ENCODE measurements at places on chromosomes 5 and 9.
A peak's percentile ranks its signal among the peaks of the same experiment; 100 is the strongest.

- no peak for DNase-seq
Measured at GRCh38 chr9:13213337-13213736, 66.2 kb downstream of the MPDZ start.

GRCh38 chr5:143516249-143516648 is 112.8 kb upstream of the NR3C1 start:
- DNase-seq, result no peak

DNA sequence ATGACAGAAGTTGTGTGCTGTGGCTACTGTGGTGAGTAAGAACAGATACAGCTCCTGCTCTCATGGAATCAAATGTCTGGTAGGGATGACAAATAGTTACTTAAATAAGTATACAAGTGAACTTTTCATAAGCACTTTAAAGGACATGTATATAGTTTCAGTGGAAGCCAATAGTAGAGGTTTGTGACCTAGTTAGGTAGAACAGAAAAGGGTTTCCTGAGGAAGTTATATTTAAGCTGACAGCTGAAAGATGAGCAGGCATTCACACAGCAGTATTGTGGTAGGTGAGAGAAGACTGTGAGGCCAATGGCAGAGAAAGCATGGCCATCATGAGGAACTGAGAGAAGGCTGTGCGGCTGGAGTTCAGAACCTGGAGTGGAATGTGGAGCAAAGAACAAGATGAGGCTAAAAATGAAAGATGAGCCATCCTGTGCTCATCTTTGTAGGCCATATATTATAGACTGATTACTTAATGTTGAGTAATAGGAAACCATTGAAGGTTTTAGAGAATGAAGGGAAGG is 15.4 kb downstream of the FAM174A start:
- DNase-seq, result peak; percentile 3

DNA sequence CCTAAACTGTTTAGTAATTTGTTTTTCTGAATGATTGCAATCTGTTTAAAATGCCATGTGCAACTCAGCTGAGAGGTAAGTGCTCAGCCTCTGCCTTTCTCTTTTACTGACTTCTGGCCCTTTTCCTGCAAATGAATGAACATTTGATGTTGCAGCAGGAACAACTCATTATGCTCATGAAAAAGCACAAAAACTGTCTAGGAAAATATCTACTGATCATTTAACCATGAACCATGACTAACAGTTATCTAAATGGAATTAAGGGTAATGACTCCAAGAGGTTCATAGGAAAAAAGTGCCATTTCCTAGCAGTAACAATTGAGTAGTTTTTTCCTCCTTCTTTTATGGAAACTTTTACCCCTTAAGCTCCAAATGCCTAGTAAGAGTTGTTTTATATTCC is 70.6 kb upstream of the ANKH start:
- no peak for DNase-seq

GRCh38 chr9:99368341-99369326 is 146.6 kb downstream of the SEC61B start:
- DNase-seq, result no peak

DNA sequence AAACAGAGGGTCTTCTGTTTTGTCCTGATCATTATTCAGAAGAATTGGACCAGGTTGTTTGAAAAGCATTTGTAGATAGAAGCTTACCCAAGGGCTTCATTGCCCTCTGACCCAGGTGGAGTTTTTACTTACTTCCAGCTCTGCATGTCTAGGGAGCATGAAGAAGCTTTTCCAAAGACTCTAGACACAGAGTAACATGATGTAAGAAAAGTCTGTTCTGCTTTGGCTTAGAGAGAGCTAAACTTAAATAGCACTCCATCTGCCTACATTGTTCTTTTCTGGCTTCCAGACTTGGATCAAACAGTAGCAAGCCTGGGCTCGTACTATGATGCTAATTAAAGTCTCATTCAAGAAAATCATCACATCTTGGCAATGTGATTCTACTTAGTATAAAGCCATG is 112.1 kb downstream of the SNCAIP start:
- no peak for DNase-seq

DNA sequence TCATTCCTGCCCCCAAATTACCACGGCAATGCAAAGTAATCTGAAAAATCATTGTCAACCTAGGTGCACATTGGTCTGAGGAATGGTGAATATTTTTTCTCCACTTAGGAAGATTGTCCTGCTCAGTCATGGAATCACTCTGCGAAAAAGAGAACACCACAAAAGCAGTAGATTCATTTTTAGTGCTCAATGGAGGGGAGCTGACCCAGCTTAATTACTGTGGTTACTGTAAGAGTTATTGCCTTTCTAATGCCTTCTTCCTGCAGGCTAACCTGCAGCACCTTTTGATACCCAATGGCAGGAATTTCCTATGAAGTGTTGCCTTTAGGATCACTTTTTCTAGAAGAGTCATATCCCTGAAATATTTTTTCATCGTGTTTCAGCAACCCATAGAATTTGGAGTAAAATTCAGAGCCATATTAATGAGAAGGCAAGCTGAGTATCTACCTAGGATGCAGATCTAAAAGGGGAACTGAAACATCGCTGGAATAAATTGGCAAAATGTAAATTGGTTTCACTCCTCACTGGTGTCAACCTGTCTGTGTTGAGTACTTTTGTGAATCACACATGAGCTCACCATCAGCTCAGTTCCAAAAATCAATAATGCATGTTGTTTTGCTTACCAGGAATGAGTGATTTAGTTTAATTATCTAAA is 464.5 kb downstream of the CSNK1G3 start:
- DNase-seq, result no peak

- DNase-seq, result no peak
Measured at GRCh38 chr9:81874931-81875330, 53.3 kb upstream of the SPATA31D4 start.

GRCh38 chr9:134214766-134215419 is 50.5 kb upstream of the RNU6ATAC start:
- DNase-seq, result no peak

- no peak for DNase-seq
Measured at GRCh38 chr5:178471711-178472110, 118.5 kb downstream of the COL23A1 start.

- DNase-seq, result no peak
Measured at GRCh38 chr9:113540466-113540865, 76.9 kb downstream of the RGS3 start.

- no peak for DNase-seq
Measured at GRCh38 chr9:98999152-98999525, 55.4 kb downstream of the COL15A1 start.

DNA sequence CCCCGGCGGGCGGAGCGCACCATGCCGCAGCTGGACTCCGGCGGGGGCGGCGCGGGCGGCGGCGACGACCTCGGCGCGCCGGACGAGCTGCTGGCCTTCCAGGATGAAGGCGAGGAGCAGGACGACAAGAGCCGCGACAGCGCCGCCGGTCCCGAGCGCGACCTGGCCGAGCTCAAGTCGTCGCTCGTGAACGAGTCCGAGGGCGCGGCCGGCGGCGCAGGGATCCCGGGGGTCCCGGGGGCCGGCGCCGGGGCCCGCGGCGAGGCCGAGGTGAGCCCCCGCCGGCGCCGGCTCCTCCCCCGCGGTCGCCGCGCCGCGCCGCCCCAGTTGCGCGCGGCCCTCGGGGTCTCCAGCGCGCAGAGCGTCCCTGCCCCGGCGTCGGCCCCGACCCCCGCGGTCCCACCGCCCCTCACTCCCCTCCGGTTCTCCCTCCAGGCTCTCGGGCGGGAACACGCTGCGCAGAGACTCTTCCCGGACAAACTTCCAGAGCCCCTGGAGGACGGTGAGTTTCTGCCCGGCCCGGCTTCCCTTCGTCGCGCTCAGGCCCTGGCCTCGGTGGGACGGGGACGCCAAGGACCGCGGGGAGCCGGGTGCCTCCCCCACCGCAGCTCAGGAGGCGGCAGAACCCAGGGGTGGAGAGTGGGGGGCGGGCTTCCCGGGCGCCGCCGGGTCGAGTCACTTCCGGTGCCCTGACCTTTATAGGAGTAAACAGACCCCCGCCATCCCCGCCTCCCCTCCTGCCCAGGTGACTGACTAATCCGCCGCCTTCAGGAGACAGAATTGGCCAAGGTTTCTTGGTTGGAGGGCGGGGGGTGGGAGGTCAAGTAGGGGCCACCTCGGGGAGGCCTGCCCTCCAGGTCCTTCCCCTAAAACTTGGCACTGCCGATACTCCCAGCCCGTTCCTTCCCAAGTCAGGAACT is 665 bp downstream of the TCF7 start:
- DNase-seq, result no peak

DNA sequence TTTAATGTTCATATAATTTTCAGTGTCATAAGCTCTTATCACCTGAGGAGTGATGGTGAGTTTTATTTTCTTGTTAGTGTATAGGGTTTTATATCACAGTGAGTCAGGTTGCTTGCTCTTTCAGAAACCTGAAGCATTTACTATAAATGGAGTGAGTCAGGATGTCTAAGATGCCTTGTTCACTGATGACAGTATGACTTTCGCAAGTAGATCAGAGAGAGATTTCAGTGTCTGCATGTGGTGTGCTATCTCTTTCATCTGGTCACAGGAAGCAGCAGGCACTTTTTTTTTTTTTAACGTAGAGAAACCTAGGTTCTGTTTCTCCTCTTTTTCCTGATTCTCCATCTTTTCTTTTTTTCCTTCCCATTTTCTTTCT is 237.1 kb downstream of the DMRTA1 start:
- peak; percentile 51 for DNase-seq

- no peak for DNase-seq
Measured at GRCh38 chr5:40649463-40650030, 30.2 kb upstream of the PTGER4 start.

DNA sequence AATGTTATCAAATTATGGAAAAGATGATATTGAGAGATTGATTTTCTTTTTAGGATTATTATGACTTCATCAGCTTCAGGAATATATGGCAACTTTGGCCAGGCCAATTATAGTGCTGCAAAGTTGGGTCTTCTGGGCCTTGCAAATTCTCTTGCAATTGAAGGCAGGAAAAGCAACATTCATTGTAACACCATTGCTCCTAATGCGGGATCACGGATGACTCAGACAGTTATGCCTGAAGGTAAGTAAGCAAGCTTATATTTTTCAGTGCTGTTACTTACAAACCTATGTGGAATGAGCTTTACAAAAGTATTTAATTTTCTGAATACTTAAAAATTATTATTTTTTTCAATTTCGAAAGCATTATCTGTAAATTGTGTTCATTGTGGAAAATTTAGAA is 26.5 kb downstream of the HSD17B4 start:
- DNase-seq, result no peak

DNA sequence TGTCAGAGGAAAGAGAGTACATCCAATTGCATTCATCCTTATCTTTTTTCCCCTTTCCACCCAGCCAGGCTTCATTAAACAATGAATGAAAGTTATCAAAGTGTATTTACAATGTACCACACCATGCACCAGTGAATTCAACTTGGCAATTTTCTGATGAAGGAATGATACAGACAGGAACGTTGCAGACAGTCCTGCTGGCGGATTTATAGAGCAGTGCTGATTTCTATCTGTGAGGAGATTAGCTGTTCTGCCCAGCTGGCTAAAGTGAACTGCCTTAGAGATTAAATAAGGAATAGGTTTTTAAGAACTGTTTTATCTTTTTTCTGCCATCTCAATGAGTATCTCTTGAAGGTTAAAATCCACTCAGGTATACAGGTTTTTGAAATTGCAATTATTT is 403.9 kb downstream of the CDH18 start:
- no peak for DNase-seq

- DNase-seq, result no peak
Measured at GRCh38 chr5:177367981-177368868, 10.5 kb downstream of the RGS14 start.

DNA sequence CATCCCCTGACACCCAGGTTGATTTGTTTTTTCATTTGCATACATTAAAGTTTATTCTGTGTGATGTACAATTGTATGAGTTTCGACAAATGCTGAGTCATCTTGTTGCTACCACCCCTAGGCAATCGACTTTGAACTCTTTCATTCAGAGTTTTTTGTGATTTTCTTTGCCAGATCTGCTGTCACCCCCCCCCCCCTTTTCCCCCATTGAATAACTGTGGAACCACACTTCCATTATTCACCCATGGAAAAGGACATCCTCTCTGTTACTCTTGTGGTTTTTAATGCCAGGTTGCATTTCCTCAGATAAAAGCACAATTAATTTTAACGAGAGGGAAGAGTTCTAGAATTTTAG is 13.7 kb upstream of the FAM120AOS start:
- peak; percentile 32 for DNase-seq

- no peak for DNase-seq
Measured at GRCh38 chr9:16062542-16063240, 509.8 kb downstream of the CCDC171 start.

GRCh38 chr5:113909782-113910181 is 396.3 kb downstream of the YTHDC2 start:
- DNase-seq, result no peak

DNA sequence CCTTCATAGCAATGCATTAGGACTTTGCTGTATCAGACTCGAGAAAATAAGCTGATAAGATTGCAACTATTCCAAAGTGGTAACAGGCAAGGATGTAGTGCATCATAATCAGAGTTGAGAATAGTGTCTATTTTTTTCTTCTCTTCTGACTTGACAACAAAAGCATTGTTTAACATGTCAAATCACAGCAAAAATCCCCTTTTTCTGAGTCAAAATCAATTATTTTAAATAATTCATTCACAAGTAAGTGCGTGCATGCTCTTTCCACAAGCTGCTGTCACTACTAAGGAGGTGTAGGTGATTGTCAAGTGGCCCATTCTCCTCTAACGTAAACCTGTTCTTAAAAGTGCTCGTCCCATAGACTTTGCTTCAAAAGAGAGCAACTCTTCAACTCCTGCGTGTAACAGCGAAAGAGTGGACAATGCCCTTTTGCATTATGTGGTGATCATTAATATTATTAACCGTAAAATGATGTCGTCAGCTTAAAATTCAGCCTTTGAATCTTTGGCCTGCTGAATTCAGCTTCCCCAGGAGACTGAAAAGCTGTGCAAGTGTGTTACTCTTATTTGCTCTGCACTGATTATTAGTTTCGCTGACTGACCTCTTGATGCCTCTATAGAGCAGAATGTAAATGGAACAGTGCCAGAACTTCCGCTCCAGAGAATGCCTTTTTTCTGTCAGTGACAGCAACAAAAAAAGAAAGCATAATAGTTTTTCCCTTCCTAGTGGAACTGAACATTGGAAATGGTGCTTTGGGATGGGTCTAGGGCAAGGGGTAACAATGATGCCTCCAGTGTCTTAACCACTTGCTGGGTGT is 680.8 kb upstream of the SEMA6A start:
- no peak for DNase-seq

DNA sequence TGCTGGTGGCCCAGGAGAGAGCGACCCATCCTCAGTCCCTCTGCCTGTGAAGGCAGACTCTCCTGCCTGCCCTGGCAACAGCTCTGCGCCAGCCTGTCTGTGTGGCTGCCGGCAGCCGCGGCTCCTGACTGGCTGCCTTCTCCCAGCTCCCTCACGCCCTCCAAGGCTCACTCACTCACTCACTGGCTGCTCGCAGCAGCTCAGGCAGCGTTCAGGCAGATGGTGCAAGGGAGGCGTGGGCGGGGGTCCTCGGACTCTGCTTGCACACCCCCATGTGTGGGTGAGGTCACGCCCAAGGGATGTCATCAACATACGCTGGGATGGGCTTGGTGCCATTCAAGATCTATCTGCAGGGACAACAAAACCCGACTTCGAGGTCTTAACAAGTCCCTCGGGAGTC is 66.7 kb downstream of the DAB2IP start:
- DNase-seq, result no peak

Measured in activated CD4-positive, alpha-beta T cell treated with anti-CD3 and anti-CD28 coated beads, Interleukin-2, Interleukin-6, amounts not matched to agents 100 ng/mL and 50 ng/mL, durations not matched to agents 16 hours and 8 hours (primary cell).